CD8-positive, alpha-beta memory T cell (primary cell): ENCODE measurements at places on chromosomes 16 and 17. TPM values are rescaled to one million over a fixed set of nuclear protein-coding genes. Genes with fewer than 3 reads are reported as not detected.

SLC6A2 gene
- polyA plus RNA-seq = not detected

- H3K27ac ChIP-seq = no peak overlapping the region
- no peak for DNase-seq
- H3K4me1 ChIP-seq = no peaks in the 10 kb centered on the region
- peaks cover 7% of the 10 kb centered on the region for H3K27me3 ChIP-seq
- no peak overlapping the region for H3K4me3 ChIP-seq
Measured at GRCh38 chr17:37700881-37701280, 44.0 kb downstream of the HNF1B start.

CSH1 gene
- not detected for polyA plus RNA-seq

DNA sequence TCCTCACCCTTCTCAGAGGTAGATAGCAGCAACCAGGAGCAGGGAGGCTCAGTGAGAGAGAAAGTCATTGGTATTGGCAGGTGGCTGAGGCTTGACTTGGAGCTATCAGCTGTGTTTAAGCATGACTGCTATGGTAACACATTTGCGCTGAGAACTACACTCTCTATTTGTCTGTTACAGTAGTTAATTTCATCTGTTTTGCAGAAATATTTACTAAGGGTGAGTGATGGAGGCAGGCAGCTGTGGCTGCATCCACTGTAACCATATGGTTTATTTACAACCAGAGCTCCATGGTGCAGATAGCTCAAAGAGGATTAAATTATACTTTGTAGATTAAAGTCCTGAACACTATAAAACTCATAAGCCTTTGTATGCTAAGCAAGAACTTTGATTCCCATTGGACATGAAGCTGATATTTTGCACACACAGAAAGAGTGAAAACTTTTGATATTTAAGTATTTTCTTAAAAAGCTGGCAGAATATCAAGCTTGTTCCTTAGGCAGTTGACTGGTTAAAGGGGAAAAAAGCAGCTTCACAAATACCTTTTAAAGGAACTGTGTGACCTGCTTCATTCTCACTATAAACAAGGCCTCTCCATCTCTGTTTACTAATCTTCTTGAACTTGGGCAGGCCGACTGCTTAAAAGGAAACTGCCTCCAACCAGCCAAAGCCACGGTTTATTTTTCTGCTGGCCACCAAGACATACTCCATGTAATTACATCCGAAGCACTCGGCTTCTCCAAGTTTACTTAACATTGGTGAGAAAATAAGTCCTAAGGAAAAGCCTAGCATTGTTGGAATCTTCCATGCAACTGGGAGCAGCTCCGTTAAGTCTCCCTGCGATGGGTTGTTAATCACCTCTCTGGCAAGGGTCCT lies 299.8 kb upstream of the ZFHX3 start:
- DNase-seq = no peak
- no peaks in the 10 kb centered on the region for H3K36me3 ChIP-seq
- H3K27ac ChIP-seq = no peak overlapping the region
- no peaks in the 10 kb centered on the region for H3K27me3 ChIP-seq
- no peak overlapping the region for H3K4me3 ChIP-seq
- H3K4me1 ChIP-seq = no peaks in the 10 kb centered on the region

PITPNM3 gene
- polyA plus RNA-seq = not detected

DNA sequence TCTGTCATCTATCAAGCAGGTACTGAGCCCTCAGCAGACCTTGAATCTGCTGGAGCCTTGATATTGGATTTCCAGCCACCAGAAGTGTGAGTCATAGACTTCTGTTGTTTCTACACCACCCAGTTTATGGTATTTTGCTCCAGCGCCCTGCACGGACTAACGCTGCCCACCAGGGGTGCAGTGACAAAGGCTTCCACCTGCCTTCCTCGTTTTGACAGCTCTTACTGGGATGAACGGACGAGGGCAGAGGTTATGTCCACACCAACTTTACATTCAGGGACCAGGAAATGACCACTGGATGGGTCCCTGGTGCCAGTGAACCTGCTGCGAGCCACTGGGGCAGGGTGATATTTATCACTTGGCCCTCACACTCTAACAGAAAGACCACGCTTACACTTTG lies 66.6 kb upstream of the CBX4 start:
- no peaks in the 10 kb centered on the region for H3K4me1 ChIP-seq
- DNase-seq = no peak
- H3K27me3 ChIP-seq = peaks cover 8% of the 10 kb centered on the region
- no peak overlapping the region for H3K4me3 ChIP-seq
- no peaks in the 10 kb centered on the region for H3K36me3 ChIP-seq

JUP gene
- not detected for polyA plus RNA-seq

- H3K4me1 ChIP-seq = peaks cover 22% of the 10 kb centered on the region
- H3K4me3 ChIP-seq = no peak overlapping the region
- no peak for DNase-seq
Measured at GRCh38 chr16:67783353-67783725, 23.0 kb downstream of the RANBP10 start.

KRT12 gene
- polyA plus RNA-seq = not detected

- H3K4me1 ChIP-seq = no peaks in the 10 kb centered on the region
- H3K4me3 ChIP-seq = no peak overlapping the region
- no peaks in the 10 kb centered on the region for H3K36me3 ChIP-seq
- no peak overlapping the region for H3K27ac ChIP-seq
Measured at GRCh38 chr16:17563323-17564091, 92.7 kb upstream of the XYLT1 start.

GRCh38 chr16:20111143-20111542 lies 37.5 kb upstream of the GPR139 start:
- H3K4me3 ChIP-seq = no peak overlapping the region
- H3K36me3 ChIP-seq = no peaks in the 10 kb centered on the region
- no peak overlapping the region for H3K27ac ChIP-seq
- H3K27me3 ChIP-seq = no peaks in the 10 kb centered on the region
- H3K4me1 ChIP-seq = no peaks in the 10 kb centered on the region
- no peak for DNase-seq

DNA sequence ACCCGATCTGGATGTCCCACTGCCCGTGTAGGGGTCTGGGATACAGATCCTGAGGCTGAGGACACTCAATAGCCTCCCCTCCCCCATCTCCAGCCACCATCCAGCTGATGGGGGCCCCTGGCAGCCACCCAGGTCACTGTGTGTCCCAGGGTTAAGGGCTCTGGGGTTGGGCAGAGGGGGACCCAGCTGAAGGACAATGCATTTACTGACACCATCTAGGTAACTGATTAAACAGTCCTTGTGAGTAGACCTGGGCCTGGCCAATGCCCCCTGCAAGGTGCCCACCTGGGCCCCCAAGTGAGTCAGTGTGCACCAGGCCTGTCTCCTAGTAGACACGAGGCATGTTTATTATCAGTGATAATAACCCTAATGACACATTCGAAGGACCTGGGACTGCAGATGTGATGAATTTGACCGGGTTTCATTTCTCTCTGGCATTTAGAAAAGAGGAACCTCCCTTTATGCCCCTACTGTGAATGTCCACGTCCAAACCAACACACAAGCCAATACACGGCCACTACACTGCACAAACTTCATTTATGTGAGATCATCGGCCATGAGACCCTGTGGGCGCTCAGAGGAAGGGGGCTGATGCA lies 261.9 kb upstream of the FOXF1 start:
- no peaks in the 10 kb centered on the region for H3K27me3 ChIP-seq
- no peak overlapping the region for H3K4me3 ChIP-seq
- no peak overlapping the region for H3K27ac ChIP-seq
- DNase-seq = no peak
- no peaks in the 10 kb centered on the region for H3K4me1 ChIP-seq
- H3K36me3 ChIP-seq = no peaks in the 10 kb centered on the region
